ENCODE measurements at places on chromosomes 4 and X. TPM values are rescaled to one million over a fixed set of nuclear protein-coding genes. Genes with fewer than 3 reads are reported as not detected.

The BMX gene
- 2.5 TPM for total RNA-seq

The MAGEA1 gene
- not detected for total RNA-seq

The COL4A5 gene
- total RNA-seq, result 207 TPM

DNA sequence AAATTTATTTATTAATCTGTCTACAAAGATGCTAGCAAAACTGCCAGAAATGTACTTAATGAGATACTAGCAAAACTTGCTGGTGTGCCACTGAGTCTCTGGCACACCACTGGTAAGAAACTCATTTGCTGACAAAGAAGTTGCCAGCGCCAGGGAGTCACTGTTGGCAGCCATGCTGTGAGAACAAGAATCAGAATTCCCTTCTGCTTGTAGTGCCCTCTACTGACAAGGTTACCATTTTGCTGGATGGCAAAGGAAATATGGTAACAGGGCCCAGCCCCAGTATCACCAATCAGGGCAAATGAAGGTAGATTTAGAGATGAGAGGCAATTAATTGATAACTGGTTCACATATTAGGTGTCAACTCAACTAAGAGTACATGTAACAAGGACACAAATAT, 750.1 kb upstream of the ADGRL3 start:
- DNase-seq, result no peak

All from esophagus muscularis mucosa (tissue), 4 donors.